ENCODE measurements at places on chromosomes 2 and 18. TPM values are rescaled to one million over a fixed set of nuclear protein-coding genes. Genes with fewer than 3 reads are reported as not detected.

Gene EFR3B
- not detected for total RNA-seq

Gene PMAIP1
- 21.1 TPM for total RNA-seq

Gene TUBA3D
- not detected for total RNA-seq

Gene HOXD12
- total RNA-seq, result 0.25 TPM

Gene UCN
- 7.2 TPM for total RNA-seq

Gene CHAC2
- total RNA-seq, result 13.7 TPM

Gene PLB1
- total RNA-seq, result not detected

Gene MSTN
- total RNA-seq, result not detected

Gene ZNF892
- total RNA-seq, result 4.6 TPM

Gene FNDC4
- not detected for total RNA-seq

Gene MOGAT1
- not detected for total RNA-seq

Gene CSRNP3
- 1.4 TPM for total RNA-seq
